Mesenteric fat pad (tissue), 1 donor: ENCODE measurements at places on chromosomes 11 and 22. TPM values are rescaled to one million over a fixed set of nuclear protein-coding genes. Genes with fewer than 3 reads are reported as not detected.

APLNR gene
- 13.7 TPM for total RNA-seq

SPDYC gene
- not detected for total RNA-seq

DNA sequence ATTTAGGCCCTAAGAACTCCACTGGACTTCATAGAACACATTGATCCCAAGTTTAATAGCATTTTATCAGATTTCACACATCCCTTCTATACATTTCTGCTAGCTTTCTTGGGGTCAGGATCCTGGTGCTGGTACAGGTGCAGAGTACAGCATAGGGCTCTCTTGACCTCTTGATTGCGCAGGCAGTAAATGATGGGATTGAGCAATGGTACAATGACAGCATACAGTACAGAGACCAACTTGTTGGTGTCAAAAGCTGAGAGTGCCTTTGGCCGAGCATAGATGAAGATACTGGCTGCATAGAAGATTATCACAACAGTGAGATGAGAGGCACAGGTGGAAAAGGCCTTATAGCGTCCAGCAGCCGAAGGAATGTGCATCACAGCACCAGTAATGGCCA lies 4.8 kb downstream of the OR6A2 start:
- DNase-seq, result no peak

SLC6A5 gene
- total RNA-seq, result not detected

DNA sequence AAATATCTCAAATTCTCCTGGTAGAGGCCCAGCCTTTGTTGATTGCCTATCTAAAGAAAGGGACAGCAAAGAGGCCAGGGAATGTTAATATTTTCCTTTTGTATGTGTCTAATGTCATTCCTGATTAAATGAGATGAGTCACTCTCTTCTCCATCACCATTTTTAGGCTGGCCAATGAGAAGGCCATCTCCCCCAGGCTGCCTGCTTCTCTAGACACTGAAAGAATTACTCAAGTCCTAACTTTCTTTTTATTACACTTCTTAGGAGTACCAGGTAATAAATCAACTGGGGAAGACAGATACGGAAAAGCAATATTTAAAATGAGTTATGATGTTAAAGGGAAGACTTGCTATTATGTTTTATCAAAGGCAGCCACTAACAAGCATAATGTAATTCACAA lies 259.2 kb upstream of the SORL1-AS1 start:
- DNase-seq, result no peak

GRCh38 chr11:76307978-76308747 lies 72.8 kb downstream of the THAP12 start:
- no peak for DNase-seq

GRCh38 chr11:86047275-86047991 lies 21.5 kb downstream of the PICALM start:
- no peak for DNase-seq

GRCh38 chr11:64210301-64211020 lies 3.9 kb downstream of the FERMT3 start:
- DNase-seq, result no peak

DNA sequence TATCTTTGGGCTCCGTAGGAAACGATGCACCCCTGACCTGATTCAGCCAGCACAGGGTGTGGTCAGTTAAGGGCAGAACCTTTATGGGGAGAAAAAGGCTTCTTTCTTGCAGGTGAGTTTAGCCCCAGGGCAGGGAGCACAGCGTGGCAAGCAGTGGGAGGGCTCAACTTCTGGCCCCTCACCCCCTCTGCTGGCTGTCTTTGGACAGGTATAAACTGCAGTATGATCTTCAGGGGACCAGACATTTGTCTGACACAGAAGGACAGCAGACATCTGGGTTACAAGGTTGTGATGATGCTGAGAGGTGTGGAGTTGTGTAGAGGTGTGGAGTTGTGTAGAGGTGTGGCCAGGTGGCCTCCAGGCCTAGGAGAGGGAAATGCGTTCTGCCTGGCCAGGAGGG lies 324.0 kb upstream of the PLET1 start:
- DNase-seq, result no peak

TP53I11 gene
- 133 TPM for total RNA-seq
